ENCODE measurements at places on chromosomes 5 and 9.

DNA sequence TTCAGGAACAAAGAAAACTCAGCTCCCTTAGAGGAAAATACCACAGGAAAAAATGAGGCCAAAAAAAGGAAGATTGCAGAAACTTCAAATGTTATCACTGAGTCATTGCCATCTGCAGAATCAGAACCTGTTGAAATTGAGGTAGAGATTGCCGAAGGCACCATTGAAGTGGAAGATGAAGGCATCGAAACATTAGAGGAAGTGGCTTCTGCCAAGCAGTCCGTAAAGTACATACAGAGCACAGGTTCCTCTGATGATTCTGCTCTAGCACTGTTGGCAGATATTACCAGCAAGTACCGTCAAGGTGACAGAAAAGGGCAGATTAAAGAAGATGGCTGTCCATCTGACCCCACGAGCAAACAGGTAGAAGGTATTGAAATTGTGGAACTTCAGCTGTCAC, 30.8 kb upstream of the NIM1K start:
- no peak for DNase-seq

DNA sequence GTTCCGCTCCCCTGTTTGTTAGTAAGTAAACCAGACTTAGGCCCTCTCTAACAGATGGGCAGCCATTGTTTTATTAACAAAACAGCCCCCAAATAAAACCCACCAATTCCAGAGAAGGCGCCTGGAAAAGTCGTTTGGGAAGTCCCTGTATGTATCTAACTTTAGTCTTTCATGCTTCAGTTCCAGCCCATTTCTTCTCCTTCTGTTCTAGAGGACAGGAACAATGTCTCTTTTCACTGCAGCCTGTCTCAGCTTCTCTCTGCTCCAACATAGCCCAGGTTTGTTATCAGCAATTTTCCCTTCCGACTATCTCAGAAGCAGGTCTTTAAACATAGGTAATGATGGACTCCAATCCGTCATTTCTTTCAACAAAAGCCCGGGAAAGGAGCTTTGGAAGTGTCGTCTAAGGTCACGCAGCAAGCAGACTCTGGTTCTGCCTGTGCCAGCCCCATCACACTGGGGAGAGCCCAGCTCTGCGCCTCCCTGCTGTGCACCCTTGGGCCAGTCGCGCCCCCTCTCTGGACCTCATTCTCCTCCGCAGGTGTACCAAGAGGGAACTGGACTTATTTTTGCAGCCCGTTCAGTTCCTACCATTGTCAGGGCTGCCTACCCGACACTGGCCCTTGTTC, 9.6 kb upstream of the AKNA start:
- no peak for DNase-seq

- no peak for DNase-seq
These were observed 5.5 kb upstream of the SET start for GRCh38 chr9:128683340-128684064.

- no peak for DNase-seq
These were observed 60.8 kb downstream of the PFDN1 start for GRCh38 chr5:140242099-140242498.

GRCh38 chr9:700365-701282, 140.9 kb upstream of the DMRT1 start:
- no peak for DNase-seq

DNA sequence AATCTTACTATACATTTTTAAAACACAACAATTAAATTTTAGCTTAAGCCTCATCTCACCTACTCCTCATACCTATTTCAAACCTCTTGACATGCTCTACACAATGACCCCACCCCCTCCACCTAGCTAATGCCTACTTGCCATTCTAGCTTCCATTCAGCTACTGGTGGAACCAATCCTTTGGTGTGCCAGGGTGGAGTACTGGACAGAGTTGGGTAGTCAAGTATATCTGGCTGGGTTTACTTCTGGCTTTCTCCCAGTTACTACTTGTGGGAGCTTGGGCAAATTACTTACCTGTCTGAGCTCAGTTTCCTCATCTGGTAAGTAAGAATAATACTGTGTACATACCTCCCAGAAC, 24.3 kb downstream of the PLPP1 start:
- no peak for DNase-seq

GRCh38 chr5:95840956-95841705, 18.6 kb upstream of the GLRX start:
- DNase-seq, result no peak

DNA sequence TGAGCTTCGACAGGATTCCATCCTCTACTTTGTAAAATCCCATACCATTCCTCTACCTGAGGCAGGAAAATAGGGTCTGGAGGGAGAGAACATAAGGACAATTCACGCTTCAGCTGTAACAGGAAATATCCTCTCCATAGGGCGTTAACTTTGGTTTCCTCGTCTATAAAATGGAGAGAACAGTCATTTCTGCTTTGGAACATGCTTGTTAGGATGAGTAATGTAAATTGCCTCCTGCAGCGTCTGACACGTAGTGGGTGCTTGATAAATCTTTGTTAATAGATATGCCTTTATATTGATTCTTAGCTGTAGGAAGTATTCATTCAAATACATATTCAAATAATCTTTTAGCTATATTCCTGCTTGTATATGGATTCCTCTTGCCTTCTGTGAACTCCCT, 711 bp upstream of the SUB1 start:
- no peak for DNase-seq

DNA sequence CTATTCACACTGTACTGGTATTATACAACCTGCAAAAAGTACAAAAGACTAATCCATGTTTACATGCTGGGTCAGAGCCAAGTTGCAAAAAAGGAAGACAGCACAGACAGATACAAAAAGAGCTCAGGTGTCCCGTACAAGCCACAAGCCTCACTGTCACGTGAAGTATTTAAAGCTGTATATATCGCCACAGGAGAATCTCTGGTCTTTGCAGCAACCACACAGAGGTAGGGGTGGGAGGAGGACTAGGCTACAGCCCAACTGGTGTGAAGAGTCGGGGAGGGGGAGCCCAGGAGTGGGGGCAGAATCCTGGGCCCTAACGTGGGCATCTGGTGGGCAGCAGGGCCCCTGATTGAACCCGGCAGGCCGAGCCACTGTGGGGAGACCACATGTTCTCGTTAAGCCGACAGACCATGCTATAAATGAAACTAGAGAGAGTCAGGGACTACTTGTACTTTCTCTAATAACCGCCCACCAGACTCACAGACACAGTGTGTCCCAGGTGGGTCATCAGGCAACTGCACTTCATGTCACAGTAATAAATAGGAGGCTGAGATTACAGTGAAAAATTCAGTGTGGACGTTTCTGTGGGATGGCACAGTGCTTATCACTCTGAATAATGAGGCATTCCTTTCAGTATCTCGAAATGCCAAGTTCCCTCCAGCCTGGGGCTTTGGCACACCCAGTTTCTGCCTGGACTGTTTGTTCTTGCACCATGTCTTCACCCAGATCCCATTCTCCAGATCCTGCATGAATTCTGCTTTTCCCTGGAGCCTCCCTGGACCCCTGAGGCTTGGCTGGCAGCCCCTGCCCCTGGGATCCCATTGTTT, 79.3 kb upstream of the SH3PXD2B start:
- DNase-seq, result no peak

- DNase-seq, result no peak
These were observed 53.0 kb upstream of the ALDH1B1 start for GRCh38 chr9:38339496-38339895.

DNA sequence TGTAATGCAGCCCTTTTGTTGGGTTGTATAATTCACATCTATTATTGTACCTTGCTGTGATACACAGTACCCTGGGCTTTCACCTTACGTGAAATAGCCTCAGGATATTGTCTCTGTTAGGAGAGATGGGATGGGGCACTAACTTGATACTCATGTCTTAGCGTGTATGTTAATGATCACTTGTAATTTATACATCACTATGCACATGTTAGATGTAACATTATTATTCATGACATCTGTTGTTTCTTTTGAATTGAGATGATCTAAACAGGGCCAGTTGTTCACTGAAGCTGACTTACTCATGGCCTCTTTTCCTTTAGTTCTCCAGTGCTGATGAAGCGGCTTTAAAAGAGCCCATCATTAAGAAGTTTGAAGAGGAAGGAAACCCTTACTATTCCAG, 65.2 kb downstream of the MCCC2 start:
- no peak for DNase-seq

- no peak for DNase-seq
These were observed 452.9 kb downstream of the CSNK1G3 start for GRCh38 chr5:123964884-123965283.

DNA sequence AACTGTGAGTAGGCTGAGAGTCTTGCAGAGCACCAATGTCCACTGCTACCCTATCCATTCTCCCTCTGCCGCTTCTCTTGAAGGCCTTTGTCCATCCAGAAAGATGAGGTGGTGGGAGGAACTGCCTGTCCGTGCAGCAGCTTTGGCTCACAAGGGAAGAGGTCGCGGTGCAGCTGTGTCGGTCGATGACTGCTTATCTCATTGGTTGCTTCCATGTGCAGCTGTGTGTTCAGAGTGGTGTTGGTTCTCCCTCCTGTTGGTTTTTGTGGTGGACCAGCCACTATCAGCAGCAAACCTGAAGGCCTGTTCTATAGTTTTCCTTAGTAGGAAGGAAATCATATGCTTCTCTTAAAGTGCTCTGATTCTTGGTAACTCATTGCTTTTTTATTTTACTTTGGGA, 40.7 kb downstream of the SPTAN1 start:
- DNase-seq, result no peak

GRCh38 chr9:107492381-107492970, 2.9 kb upstream of the KLF4 start:
- no peak for DNase-seq

GRCh38 chr5:66436721-66437120, 159.5 kb upstream of the MAST4 start:
- DNase-seq, result no peak

- no peak for DNase-seq
These were observed 55.6 kb downstream of the EHMT1 start for GRCh38 chr9:137674307-137674975.

DNA sequence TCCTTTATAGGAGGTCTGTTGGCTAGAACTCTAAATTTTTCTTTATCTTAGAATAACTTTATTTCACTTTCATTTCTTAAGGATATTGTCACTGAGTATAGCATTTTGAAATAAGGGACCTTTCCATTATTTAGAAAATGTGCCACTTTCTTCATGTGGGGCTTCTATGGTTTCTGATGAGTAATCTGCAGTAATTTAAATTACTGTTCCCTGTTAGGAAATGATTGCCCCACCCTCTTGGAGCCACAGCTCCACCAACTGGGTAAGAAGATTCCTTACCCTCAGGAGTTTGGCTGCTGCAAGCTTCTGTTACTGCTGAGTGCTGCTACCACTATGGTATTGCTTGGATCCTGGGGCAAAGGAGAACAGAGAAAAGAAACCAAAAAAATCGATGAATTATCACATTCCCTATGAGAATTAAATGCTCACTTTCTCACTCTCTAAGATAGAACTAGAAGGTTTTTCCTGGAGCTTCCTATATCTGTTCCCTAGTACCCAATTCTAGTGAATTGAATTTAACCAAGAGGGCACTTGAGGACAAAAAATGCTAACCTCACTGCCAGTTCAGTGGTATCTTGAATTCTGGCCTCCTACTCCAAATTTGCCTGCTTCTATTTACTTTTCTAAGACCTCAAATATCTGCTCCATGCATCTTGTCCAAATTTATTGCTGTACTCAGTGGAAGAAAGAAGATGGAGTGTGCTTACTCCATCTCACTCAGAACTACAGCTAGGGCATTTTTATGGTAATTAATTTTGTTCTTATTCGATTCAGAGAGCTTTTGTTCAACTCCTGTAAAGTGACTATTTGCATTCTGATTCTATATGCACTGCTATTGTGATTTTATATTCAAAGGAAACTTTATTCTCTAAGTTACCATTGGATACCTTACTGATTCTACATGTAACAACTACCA, 2111.3 kb downstream of the MAT2B start:
- DNase-seq, result no peak

- DNase-seq, result no peak
These were observed 211.4 kb downstream of the KIAA0825 start for GRCh38 chr5:94407023-94407422.

DNA sequence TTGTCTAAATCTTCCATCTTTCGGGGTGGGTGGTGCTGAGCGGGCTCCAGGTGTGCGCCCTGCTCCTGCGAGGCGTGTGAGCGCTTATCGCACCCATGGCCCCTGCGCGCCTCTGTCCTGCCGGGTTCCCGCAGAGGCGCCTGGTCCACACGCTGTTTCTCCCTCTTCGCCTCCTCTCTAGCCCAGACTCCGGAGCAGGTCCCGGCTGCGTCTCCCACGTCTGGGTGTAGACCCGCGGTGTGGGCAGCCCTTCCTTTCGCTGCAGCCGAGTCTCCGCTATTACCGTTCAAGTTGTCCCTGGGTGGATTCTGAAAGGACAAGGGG, 40.5 kb upstream of the PLEKHG4B start:
- no peak for DNase-seq

DNA sequence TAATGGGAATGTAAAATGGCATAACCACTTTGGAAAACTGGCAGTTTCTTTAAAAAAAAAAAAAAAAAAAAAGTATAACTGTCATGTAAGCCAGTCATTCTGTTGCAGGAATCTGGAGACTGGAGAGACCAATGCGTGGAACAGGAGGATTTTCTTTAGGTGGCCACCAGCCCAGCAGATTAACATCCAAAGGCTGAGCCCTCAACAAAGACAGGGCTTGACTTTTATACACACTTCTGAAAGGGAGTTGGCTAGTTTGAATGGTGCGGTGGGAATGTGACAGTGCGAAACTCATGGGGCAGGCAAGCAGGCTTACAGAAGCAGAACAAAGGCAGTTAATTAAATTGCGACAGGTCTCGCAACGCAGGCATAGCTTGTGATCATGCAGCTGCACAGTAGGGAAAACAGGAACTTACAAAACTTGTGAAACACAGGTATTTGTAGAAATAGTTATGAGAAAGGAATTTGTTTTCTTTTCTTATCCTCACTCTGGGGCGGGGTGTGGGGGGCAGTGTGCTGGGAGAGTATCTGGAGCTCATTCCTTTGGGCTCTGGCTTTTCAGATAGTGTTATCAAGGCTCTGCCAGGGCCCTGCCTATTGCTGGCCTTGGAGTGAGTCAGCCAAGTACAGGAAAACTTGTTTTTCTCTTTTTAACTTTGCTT, 12.0 kb downstream of the UIMC1 start:
- DNase-seq, result no peak

DNA sequence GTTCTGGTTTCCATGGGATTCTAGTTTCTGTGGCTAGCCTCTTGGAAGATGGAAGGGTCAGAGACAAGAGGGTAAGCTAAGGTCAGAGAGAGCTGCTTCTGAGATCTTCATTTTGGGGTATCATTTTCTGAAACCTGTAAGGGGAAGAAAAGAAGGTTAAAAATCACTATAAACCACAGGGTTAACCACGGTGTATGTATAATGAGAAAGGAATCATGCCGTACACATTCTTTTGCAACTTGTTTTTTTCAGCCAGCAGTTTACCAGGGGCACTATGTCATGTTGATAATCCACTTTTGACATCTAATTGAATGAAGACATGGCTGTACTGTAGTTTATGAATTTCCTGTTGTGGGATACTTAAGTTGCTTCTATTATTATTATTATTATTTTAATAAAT, 164.4 kb downstream of the FOCAD start:
- DNase-seq, result no peak

Measured in NCI-H1105 (cell line).